ENCODE measurements at places on chromosomes 7 and 10.

GRCh38 chr10:125375210-125375609 is 214.8 kb upstream of the CTBP2 start:
- no peak for DNase-seq

DNA sequence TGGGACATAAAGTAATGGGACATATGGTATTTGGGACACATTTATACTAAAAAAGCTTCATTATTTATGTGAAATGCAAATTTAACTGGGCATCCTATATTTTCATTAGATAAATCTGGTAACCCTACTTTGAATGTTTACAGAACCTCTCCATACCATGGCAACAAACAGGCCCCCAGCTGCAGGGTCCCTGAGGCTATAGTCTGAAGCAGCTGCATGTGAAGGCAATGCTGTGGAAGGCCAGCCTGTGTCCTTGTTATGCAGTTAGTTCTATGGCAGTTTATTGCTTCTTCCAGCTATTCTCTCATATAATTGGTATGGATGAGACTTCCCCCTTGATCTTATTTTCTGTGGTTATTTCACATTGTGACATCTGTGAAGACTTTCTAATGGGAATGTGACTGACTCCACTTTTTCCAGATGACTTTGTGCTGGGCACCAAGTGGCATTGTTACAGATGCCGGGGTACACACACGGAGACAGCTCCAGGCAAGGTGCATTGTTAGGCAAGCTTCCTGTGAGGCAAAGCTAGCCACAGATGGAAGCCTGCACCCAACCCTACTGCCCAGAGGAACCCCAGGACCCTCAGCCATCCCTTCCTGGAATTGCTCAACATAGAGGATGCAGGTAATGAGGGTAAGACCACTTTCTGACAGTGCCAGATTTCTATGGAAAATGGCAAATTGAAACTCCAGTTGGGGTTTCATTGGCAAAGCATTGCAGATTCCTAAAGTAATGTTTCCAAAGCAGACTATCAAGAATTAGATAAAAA is 49.5 kb upstream of the ADAM12 start:
- DNase-seq, result no peak

DNA sequence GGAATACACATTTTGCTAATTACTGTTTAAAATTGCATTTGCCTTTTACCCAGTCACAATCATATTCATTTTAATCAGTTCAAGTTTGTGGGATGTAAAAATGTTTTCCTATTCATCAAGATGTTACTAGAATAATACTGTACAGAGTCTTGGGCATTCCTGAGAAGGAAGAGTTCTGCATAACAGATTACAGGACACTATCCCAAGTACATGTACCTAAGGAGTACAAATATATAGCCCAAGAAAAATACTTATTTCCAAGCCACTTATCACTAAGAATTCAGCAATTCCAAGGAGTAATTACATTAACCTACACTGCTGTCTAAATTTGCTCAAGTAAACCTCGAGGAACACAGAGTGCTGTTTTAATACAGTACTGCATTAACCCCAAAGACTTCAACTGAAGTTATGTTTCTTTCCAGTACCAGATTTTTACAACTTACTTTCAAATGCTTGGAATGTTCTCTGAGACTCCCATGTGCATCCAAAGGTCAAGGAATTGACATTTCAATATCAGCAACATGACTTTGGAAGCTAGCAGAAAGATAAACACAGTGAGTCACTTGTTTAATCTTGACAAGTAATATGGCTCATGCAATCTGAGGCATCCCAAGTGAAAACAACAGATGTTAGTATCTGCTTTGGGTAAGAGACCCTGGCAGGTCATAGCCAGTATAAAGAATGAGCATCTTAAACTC is 125.4 kb upstream of the BET1 start:
- DNase-seq, result no peak

GRCh38 chr10:69962746-69963135 is 89.9 kb upstream of the MACROH2A2 start:
- DNase-seq, result no peak

DNA sequence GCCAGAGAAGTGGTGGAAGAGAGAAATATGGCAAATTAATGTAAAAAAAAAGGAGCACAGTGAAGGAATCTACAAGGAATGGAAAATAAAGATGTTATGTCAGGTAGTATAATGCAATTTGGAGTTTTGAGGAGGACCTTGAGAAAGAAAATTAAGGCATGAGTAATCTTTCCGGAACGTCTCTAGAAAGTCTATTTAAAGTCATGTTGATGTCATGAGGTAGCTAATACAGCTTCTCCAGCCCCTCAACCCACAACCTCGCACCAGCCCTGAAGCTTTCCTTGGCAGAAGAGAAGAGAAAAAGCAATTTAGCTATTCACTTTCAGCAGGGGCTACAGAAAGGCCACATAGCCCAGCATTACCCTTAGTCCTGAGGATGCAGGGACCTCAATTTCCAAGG is 22.5 kb downstream of the TRDMT1 start:
- DNase-seq, result no peak

- no peak for DNase-seq
Observed at GRCh38 chr7:112882022-112882421, 91.8 kb upstream of the TMEM168 start.

- DNase-seq, result no peak
Observed at GRCh38 chr10:28403090-28403489, 100.2 kb upstream of the MPP7 start.

DNA sequence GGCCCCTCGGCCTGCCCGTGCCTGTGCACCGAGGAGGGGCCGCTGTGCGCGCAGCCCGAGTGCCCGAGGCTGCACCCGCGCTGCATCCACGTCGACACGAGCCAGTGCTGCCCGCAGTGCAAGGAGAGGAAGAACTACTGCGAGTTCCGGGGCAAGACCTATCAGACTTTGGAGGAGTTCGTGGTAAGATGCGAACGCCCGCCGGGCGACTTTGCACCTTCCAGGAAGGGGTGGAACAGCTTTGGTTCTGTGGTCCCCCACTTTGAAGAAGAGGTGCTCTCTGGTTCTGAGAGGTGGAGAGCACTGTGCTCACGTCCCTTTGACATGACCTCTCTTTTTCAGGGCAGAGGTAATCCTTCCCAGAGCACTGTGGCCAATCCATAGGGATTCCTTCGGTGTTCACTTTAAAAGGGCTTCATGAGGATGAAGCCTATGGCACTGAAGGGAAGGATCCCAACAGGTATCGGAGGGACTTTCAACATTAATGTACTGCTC is 2.6 kb downstream of the VWC2 start:
- no peak for DNase-seq

DNA sequence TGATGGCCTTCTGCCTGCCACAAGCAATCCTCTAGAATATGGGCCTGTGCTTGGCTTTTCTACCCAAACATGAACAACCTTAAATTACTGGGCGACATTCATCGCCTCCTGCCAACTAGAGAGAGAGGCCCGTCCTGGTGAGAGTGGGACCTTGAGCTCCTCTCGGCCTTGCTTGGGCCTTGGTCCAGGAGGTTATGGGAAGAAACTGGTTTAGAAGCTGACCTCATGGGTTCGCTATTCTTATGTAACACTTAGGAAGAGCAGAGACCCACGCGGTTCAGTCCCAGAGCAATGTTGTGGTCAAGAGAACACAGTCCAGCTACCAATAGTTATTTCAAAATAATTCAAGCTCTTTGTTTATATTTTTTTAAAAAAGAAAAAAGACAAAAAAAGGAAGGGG is 176.3 kb upstream of the ZNF32 start:
- DNase-seq, result no peak

- DNase-seq, result peak; percentile 52
Observed at GRCh38 chr7:71507680-71508602, 376.0 kb downstream of the GALNT17 start.

DNA sequence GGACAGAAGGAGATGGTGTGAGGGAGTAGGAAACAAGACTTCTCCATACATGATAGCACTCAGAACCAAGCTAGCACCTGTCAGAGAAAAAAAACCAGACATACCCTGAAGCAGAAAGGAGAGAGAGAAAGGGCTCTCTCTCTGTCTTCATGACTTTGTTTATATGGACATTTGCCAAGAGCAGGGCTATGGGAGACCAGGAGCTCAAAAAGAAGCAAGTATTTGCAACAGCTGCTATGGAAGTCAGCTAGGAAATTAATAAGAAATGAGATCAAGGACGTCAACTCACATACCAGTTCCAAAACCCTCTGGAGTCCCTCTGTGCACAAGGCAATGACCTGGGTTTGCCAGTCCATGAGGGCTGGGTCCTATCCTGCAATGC is 111.6 kb downstream of the SGMS1 start:
- DNase-seq, result no peak

DNA sequence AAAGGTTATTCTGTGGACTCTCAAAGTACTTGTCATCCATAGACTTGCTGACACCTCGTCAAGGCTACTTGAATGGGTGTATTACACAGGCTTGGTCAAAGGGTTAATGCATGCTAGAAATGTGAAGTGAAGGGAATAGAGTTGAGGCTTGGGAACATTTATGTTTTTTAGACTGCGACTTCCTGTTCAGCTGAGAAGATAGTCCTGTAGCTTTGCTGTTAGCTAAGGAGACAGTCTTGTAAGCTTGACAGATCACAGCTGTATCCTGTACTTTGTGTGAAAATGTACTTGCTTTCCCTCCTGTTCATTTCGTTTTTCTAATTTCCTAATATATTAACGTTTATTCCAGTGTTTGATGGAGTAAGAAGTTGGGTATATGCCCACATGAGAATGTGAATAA is 52.1 kb downstream of the ADD3 start:
- no peak for DNase-seq

DNA sequence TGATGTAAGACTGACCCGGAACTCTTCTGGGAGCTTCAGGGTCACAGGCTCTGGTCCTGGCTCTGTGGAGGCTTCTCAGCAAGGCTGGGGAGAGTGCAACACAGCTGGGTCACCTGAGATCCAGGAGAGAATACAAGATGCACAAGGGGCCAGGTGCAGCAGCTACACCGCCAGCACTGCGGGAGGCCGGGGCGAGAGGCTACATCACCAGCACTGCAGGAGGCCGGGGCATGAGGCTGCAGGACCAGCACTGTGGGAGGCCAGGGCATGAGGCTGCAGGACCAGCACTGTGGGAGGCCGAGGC is 44.3 kb downstream of the PDGFA start:
- no peak for DNase-seq

- DNase-seq, result no peak
Observed at GRCh38 chr7:24732646-24733413, 24.4 kb downstream of the GSDME start.

GRCh38 chr7:42858570-42858969 is 53.3 kb downstream of the C7orf25 start:
- DNase-seq, result no peak

DNA sequence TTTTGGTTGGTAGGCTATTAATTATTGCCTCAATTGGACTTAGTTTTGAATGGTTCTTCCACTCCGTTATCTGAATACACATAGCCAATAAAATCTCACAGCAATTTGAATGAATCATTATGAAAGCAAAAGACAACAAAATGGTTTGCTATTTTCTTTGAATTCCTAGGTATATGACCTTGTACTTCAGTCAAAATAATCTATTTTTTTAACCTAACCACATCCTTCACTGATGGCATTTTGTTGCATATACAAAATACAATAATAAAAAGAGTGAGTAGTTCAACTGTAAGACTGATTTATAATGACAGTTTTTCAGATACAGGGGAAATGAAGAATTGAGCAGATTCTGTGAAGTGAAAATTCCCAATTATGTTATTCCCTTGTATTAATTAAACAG is 433.1 kb downstream of the HTR7 start:
- no peak for DNase-seq

- no peak for DNase-seq
Observed at GRCh38 chr10:4647109-4647785, 178.8 kb upstream of the AKR1E2 start.

DNA sequence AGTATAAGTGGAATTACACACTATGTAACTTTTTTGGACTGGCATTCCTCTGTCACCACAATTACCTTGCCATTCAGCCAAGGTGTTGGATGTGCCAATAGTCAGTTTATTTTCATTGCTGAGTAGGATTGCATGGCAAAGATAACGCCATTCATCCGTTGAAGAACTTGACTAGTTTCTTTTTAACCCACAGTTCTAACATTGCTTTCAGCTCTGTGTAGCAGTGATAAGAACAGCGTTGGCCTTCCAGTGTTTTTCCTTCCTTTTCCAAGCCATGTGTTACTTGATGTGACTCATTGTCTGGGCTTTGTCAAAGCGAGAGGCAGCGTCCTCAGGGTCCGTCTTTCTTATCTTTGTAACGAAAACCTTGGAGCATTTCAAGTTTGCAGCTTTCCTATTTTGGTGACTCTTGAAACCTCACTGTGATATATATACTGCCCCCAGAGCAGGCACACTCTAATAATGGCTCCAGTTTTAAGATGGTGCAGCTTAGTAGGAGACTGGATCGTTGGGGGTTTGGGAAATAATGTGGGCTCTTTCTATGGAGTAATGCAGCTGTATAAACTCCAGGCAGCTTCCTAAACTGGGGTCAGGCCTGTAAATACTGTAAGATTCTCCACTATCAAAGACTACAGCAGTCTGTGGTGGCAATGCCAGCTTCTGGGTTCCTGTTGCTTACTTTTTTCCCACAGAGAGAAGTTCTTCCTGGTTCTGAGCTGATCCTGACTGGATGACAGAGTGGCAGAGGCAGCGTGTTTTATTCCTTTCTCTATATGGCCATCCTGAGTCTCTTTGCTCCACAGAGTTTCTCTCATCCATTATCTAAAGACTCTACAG is 41.7 kb downstream of the AKR1E2 start:
- DNase-seq, result no peak

DNA sequence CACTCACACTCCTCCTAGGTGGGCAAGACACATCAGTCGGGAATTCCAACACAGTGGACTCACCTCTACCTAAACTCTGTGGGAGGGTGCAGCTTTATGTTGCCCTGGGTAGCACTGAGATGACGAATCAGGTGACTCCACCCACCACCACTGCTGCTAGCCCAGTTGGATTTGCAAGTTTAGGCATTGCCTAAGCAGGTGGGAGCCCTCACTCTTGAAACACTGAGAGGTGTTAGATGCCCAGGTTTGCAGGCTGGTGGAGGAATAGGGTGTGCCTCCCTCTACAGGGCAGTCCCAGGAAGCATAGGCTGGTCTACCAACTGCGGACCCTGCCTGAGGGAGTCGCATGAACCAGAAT is 708.9 kb downstream of the POM121L12 start:
- DNase-seq, result no peak
